ENCODE measurements at places on chromosomes 3 and 15.

DNA sequence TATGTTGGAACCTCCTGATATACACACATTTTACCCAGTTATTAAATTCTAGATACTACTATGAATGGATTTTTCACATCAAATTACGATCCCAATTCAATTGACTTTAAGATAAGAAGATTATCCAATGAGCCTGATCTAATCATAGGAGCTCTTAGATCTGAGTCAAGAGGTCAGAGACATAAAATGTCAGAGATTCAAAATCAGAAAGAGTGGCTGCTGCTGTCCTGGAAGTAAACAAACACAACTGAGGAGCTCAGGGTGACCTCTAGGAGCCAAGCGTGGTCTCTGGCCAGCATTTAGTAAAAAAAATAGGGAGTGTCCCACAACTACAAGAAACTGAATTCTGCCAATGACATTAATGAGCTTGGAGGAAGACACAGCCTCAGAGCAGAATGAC lies 557.1 kb upstream of the CBLB start:
- no peak for DNase-seq

- no peak for DNase-seq
Observed at GRCh38 chr3:152359385-152360248, 90.9 kb downstream of the MBNL1 start.

GRCh38 chr3:159128628-159129027 lies 326.8 kb downstream of the MFSD1 start:
- DNase-seq: no peak

DNA sequence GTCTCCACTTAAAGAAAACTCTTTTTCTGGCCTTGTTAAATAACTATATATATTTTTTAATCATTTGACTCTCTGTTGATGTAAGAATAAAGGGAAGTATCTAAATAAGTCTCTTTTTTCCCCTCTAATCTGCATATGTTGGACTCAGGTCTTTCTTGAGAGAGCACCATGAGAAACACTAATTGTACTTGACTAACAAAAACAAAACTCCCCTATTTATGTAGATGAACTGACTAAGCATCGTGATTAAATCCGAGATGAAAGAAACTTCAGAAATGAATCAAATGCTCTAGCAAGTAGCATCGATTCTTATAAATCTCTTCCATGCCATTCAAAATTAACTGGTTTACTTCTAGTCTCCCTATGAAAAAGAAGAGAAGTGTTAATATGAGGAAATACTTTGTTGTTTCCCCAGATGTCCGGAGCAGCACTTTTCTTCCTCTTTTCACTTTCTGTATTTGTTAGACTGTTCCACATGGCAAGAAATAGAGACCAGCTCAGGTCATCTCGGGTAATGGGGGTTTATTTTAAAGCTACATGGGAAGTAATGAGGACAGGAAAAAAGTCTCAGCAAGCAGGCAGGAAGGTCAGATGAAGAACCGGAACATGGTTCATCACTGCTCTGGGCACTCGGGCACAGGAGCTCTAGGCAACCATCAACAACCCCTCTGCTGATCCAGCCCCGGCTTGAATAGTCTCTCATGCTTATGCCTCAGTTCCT lies 288.3 kb downstream of the CNTN6 start:
- no peak for DNase-seq

DNA sequence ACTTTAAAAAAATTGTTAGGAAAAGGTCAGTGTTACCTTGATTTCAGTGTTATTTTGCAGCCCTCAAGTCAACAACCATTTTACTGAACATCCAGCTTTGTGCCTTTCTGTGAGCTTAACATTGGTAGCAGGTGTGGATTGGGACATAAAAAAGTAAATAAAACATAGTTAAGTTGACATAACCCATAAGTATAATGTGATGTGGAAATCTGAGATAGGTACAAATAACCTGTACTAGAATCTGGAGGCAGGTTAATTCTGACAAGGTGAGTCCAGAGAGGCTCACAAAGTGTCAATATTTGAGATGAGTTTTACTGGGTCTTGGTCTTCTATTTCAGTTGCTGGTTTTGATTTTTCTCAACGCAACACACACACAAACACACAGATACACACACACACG lies 151.3 kb downstream of the LPP start:
- DNase-seq: no peak

DNA sequence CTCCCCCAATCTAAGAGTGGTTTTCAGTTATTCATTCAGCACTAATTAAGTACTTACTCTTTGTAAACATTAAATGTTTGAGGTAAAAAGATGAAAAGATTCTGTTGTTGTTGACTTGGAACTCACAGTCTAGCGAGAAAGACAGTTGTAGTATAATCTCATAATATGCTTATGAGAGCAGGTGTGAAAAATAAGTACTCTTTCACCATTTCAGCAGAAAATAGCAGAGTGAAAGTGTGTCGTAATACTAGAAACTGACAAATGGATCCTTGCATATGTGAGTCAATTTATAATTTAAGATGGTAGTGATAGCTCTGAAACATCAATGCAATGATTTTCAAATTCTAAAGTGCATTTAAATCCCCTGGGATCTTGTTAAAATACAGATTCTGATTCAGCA lies 618.8 kb upstream of the CCDC54 start:
- DNase-seq: no peak

DNA sequence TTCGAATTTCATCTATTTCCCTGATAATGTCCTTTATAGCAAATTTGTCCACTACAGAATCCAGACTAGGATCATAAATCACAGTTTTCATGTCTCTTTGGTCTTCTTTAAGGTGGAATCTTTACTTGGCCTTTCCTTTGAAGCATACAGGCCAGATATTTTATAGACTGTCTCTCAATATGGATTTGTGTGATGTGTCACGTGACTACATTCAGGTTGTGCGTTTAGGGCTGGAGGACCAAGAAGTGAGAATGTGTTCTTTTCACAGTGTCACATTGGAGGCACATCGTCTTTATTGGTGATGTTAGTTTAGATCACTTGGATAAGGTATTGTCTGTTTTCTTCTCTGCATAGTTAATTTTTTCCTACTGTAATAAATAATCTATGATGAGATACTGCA lies 232.9 kb downstream of the MEIS2 start:
- no peak for DNase-seq

DNA sequence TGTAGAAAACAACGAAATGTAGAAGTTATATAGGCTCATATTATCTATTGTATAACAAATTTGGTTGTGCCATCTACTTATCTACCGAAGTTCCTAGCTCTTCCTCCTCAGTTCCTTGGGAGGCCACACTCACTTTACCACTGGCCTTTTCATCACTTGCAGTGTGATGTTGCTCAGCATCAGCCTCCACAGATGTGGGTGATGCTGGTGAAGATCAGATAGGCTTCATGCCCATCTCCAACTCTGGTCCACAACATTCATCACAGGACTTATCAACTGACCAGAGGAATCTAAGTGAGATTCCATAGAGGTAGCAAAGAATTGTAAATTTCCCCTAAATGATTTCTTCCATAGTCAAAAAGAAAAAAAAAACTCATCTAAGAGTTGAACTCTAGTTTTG lies 8.4 kb downstream of the CD200 start:
- DNase-seq: no peak

GRCh38 chr3:39668420-39668819 lies 141.0 kb upstream of the MYRIP start:
- DNase-seq: no peak

GRCh38 chr3:107432013-107432515 lies 54.8 kb downstream of the CCDC54 start:
- no peak for DNase-seq

DNA sequence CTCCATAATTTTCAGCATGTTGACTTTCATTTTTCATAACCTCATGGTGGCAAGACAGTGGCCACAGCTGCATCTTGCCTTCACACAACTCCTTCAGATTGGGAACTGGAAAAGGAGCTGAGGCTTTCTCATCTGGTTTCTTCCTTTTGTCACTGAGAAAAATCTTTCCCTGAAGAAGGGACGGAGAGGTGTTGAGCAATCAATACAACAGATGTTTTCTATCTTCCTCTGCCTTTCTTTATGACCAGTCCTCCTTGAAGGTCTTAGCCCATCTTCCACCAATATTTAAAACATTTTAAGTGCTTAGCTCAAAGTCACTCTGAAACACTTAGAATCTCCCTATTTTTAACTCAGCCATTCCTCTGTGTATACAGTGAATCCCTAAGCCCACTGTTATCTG lies 11.9 kb downstream of the ZNF660 start:
- no peak for DNase-seq

- DNase-seq: no peak
Observed at GRCh38 chr3:113910966-113911365, 36.8 kb upstream of the ZDHHC23 start.

- DNase-seq: no peak
Observed at GRCh38 chr3:132253262-132253878, 63.8 kb upstream of the ACP3 start.

- no peak for DNase-seq
Observed at GRCh38 chr3:193852901-193853300, 259.9 kb downstream of the OPA1 start.

DNA sequence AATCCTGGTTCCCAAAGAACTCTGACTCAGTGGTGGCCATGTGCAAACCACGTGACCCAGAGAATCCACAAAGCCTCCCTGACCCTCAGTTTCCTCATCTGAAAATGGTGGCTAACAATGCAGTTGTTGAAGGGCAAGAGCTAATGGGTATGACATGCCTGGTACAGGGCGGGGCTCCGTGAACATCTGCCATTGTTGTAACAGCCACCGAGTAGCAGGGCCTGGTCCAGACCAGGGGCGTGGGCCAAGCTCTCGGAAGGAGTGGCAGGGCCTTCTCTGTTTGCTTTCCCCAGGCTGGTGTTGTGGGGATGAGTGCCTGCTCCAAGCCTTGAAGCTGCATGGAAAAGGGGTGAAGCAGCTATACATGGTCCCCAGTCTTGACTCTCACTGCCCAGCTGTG lies 13.4 kb downstream of the MAPKAPK3 start:
- no peak for DNase-seq

DNA sequence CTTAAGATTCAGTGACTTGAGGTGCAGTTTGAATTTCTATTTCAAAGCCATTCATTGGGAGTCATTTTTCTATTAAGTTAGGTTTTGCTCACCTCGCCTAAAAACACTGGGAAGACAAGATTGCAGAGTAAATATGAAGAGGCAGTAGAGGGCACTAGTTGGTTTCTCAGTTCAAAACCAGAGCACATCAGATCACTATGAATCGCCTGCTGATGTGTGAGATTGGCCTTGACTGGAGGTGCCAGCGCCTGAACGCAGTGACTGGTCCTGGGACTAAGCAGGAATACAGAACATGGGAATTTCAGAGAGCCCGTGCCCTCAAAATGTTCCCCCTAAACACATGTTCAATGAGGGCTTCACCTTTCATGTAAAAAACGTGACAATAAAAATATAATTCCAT lies 229.0 kb downstream of the ITPR1 start:
- no peak for DNase-seq

DNA sequence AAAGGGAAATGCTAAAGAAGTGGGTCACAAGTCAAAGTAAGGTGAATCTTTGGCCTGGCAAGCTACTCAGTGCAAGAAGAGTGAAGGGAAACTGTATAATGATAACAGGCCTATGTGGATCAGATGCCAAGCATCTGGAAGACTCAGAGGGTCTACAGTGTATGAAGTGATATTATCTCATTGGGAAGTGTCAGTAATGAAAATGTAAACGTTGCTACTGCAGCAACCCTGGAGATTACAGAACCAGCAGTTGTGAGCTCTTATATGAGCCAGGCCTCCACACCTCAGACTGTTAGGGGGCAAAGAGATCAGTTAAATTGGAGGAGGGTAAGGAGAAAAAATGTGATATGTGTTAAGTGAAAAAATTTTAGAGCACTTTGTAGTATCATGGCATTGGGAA lies 195.4 kb upstream of the DPH6 start:
- no peak for DNase-seq

GRCh38 chr3:17935222-17935621 lies 192.8 kb upstream of the TBC1D5 start:
- no peak for DNase-seq

DNA sequence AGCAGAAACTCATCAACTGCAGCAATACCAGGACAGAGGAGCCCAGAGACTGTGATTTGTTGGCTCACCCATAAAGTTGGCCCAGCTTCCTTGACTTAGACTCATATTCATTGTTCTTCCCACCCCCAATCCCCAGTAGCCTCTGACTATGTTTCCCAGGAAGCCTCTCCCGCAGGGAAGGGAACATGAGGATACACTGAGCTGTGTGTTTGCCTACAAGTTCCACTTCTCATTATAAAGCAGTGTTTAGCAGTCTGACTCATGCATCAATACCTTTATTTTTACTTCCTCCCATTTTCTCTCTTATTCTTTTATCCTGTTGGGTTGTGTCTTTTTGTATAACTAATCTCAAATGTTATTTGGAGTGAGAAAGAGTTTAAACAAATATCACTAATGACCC lies 111.6 kb upstream of the PHLDB2 start:
- no peak for DNase-seq

Data from activated naive CD4-positive, alpha-beta T cell (primary cell).